ENCODE measurements at places on chromosomes 7 and 10. TPM values are rescaled to one million over a fixed set of nuclear protein-coding genes. Genes with fewer than 3 reads are reported as not detected.

Gene NRG3
- polyA plus RNA-seq = 12.7 TPM

Gene OR6B1
- polyA plus RNA-seq = not detected

Gene SOSTDC1
- polyA plus RNA-seq = 0.52 TPM

Gene ALOX5
- not detected for polyA plus RNA-seq

Gene CCDC172
- polyA plus RNA-seq = not detected

Gene TMEM184A
- 0.12 TPM for polyA plus RNA-seq

Gene AKR1E2
- 0.30 TPM for polyA plus RNA-seq

Gene CACNB2
- polyA plus RNA-seq = 14.3 TPM

Gene PRTFDC1
- polyA plus RNA-seq = 4.5 TPM

Gene DLD
- polyA plus RNA-seq = 214 TPM

Gene C10orf62
- polyA plus RNA-seq = not detected

Gene NUP42
- polyA plus RNA-seq = 109 TPM

Gene RELN
- 169 TPM for polyA plus RNA-seq

Gene CRTAC1
- 1.1 TPM for polyA plus RNA-seq

Gene HSPA12A
- 8.4 TPM for polyA plus RNA-seq

Gene EN2
- polyA plus RNA-seq = not detected

Gene PPP1R17
- polyA plus RNA-seq = 8.8 TPM

Gene SLC16A12
- polyA plus RNA-seq = not detected

Gene RAB19
- polyA plus RNA-seq = not detected

Gene LFNG
- polyA plus RNA-seq = 1.5 TPM

Gene ECD
- 33.2 TPM for polyA plus RNA-seq

Gene C10orf143
- polyA plus RNA-seq = 0.44 TPM

Gene TLL2
- 0.11 TPM for polyA plus RNA-seq

Gene EPDR1
- polyA plus RNA-seq = 0.10 TPM

Gene ZNF804B
- polyA plus RNA-seq = 0.37 TPM

Gene POLR2J2
- 1.3 TPM for polyA plus RNA-seq

Gene SGMS1
- 5.7 TPM for polyA plus RNA-seq

Gene ACHE
- 12.2 TPM for polyA plus RNA-seq

Gene SFTPA2
- polyA plus RNA-seq = not detected

Gene YKT6
- polyA plus RNA-seq = 93.4 TPM

Gene CYP2C19
- polyA plus RNA-seq = 0.16 TPM

Gene CYP26A1
- 0.77 TPM for polyA plus RNA-seq

Gene CYP2E1
- 4.0 TPM for polyA plus RNA-seq

Gene PTPRN2
- 45.5 TPM for polyA plus RNA-seq

Gene NOS3
- polyA plus RNA-seq = not detected

Gene FOXP2
- polyA plus RNA-seq = 51.3 TPM

Data from neural cell (in vitro differentiated cells).